Astrocyte (in vitro differentiated cells and primary cell): ENCODE measurements at places on chromosomes 7 and 10. TPM values are rescaled to one million over a fixed set of nuclear protein-coding genes. Genes with fewer than 3 reads are reported as not detected.

DNA sequence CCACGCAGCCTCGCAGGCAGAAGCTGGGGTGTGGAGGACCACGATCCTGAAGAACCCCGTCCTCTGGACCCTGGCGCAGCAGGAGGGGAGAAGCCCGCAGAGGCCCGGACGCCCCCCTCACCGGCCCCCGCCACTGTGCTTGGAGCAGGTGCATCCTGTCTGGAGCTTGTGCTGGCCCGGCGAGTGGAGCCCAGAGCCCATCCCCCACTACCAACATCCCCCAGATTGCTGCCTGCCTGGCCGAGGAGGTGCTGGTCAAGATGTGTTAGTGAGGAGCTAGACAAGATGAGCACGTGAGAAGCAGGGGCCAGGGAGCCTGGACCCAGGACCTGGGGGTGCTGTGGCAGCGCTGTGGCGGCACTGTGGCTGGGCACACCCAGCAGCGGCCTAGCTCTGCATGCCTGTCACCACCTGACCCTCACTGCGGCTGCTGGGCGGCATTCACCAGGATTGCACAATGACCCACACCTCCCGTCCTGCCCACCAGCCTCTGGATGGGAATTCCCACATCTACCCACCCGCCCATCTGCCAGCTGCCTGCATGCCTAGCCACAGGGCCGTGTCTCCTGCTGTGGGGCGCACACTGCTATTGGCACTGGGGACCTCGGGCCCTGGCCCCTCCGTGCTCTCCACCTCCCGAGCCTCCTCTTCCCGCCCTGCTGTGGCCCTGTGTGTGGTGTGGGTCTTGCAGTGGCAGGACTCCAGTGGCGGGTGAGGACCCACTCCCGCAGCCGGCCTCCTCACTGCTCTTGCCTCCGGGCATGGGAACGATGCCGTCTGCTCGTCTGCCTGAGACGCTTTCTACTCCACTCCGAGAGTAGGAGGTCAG, 11.8 kb downstream of the GPR146 start:
- no peak for DNase-seq

DNA sequence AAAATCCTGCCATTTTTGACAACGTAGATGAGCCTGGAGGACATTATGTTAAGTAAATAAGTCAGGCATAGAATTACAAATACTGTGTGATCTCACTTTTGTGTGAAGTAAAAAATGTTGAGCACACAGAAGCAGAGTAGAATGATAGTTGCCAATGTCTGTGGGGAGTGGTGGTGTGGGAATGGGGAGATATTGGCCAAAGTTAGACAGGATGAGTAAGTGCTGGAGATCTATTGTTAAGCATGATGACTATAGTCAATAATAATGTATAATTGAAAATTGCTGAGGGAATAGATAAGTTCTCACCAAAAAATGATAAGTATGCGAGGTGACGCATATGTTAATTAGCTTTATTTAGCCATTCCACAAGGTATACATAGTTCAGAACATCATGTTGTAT, 92.0 kb downstream of the GPR85 start:
- peak; percentile 92 for DNase-seq

- DNase-seq = no peak
Observed at GRCh38 chr7:96285579-96285978, 36.3 kb downstream of the SLC25A13 start.

- DNase-seq = no peak
Observed at GRCh38 chr10:100972904-100973535, 3.7 kb downstream of the SEMA4G start.

DNA sequence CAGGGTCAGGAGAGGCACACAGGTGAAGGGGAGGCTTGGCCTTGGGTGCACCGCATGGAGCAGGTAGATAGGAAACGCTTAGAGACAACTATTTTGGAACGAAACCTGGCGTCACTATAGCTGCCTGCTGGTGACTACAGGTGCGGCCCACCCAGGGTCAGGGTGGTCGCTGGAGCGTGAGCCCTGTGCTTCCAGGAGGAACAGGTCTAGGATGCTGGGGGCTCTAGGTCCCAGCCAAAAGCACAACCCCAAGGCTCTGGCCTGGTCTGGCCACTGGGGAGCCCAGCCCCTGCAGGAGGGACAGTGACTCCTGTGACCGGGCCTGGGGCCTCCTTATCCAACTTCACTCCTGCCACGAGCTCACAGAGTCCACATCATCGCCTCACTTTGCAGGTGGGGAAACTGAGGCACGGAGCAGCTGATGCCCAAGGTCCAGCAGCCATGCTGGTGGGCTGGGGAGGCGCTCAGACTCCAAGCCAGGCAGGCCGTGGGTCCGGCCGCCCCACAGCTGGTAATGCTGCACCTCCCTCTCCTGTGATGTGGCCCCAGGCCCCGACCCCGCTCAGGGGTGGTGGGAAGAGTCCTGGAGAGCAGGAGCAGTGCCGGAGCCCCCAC, 9.0 kb downstream of the LFNG start:
- no peak for DNase-seq

DNA sequence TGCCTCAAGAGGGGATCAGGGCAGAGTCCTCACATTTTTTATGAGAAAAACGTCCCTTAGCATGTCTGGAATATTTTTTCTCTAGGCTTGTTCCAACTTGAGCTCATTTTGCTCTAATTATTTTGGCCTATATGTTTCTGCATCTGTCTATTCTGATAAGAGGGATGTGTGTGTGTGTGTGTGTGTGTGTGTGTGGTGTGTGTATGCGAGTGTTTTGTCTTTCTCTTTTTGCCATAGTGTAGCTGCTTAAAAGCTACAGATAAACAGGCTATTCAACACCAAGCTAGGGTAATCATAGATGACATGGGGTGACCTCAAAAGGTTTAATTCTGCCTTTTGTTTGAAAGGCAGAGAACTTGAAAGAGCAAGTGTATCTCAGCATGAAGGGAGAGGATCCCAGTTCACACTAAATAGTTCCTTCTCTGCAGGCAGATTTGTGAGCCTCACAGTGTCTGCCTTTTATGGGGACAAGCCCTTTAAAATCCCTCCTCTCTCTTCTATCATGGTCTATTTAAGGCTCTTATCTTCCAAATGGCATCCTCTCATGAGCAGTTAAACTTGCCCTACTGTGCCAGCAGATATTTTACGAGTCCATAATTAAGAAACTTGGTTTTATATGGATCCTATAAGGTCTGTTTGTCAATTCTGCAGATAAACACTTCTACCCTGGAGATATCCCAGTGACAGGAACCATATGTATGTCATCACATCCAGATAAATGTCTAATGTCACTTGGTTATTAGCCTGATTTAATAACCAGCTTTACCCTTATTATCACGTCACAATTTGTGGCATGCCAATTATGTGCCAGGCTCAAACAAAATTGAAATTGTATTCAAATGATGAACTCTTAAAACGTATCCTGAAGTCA, 202.9 kb upstream of the MTPN start:
- DNase-seq = no peak

DNA sequence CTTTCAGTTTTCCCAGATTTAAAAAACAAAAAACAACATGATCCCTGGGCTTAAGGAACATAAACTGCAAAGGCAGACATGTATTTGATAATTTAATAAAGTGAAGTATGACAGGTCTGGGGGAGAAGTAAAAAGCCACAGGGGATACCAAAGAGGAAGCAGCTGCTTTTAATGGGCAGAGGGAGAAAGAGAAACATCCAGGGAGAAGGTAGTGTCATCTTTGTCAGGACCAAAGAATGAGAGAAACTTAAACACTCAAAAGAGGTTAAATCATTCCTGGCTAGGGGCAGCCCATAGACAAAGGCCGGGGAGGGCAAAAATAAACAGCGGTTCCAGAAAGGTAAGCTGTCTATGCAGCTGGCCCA, 94.5 kb downstream of the GRB10 start:
- no peak for DNase-seq

- peak; percentile 85 for DNase-seq
Observed at GRCh38 chr10:49177391-49178355, 10.5 kb downstream of the TMEM273 start.

DNA sequence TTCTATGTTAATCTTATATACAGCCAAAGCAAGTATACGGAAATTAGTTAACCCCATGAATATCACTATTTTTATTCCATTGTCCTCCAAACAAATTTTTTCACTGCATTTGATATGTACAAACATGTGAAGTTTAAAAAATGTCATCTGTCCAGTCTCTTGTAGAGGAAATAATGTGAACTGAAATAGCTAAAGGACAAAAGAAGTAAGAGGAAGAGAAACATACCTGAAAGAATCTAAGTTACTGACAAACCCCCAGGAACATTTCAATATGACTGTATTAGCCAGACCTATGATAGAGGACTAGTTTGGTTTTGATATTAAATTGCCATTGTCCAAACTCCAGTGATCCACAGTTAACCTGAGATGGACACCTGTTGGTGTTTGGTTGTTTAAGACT, 80.6 kb downstream of the NRCAM start:
- no peak for DNase-seq

- DNase-seq = peak; percentile 25
Observed at GRCh38 chr7:92375013-92375412, 72.3 kb upstream of the GATAD1 start.

Gene CCDC3
- 25.8 and 52.1 TPM in 2 replicates for total RNA-seq

GRCh38 chr7:74092964-74093471, 9.4 kb downstream of the LIMK1 start:
- no peak for DNase-seq

DNA sequence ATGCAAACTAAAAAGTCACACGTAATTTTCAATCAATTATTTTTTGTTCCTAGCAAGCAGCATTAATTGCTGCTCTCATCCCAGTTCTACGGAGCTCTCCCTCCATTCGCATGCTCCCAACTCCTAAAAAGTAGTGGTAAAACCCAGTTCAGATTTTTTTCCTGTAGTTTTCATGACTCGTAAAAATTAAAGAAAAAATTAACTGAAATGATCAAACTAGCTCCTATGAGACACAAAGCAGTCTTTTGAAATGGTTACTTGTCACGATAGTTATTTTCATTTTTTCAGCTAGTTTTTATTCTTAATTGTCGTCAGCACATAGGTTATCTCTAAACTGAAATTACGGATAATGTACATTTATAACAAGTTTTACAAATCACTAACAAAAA, 1.8 kb downstream of the HNRNPA2B1 start:
- DNase-seq = no peak

- no peak for DNase-seq
Observed at GRCh38 chr7:151307536-151307935, 34.1 kb upstream of the NUB1 start.

Gene TUBAL3
- total RNA-seq = not detected in 2 replicates

Gene VAX1
- 0.34 and 0.62 TPM in 2 replicates for total RNA-seq

DNA sequence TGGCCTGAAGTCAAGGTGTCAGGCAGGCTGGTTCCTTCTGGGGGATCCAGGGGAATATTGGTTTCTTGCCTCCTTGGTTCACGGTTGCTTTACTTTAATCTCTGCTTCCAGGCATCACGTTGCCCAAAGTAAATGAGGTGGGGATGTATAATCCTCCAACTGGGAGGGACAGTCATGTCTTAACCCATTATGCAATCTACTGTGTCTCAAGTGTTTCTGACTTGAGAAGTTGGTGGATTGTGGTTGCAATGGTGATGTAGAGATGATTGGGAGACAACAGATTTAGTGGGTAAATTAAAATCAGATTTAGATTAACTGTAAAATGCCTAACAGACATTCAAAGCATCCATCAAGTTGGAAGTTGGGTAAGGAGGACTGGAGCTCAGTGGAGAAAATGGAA, 32.7 kb downstream of the TBXAS1 start:
- no peak for DNase-seq

DNA sequence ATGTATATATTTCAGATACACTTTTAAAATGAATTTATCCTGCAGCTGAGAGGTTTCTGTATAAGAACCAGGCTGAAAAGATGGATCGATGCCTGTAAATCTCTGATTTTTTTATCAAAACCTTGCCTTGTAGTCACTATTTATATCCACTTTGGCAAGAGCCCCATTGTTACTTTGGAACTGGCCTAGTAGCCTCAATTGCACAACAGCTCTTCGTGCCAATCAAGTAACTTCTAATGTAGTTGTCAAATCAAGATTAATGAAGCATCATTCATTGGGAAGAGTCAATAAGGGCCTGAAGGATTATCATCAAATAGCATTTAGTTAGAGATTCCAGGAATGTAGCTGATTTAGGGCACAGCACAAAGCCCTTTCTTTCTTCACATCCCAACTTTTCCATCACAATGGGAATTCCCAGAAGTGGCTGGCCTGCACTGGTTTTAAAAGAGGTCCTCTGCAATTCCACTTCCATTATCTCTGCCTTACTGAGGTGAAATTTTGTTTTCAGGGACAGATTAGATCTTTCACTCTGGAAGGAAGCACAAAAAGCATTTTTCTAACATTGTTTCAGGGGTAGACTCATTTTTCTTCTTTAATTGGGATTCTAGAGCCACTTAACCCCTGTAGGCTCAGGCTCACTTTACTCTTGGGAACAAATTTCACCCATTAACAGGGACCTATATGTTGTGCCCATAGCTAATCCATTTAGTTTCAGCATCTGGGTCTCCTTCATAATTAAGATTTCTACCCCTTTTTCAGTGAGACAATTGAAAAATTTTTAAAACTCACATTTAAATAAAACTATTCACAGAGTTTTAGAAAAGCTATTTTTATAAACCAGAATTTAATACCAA, 97.8 kb downstream of the CALCR start:
- no peak for DNase-seq
